ENCODE measurements at places on chromosomes 2 and 18.
A peak's percentile ranks its signal among the peaks of the same experiment; 100 is the strongest.

GRCh38 chr2:234251326-234252271 lies 201.1 kb downstream of the SPP2 start:
- peak; percentile 87 for DNase-seq

DNA sequence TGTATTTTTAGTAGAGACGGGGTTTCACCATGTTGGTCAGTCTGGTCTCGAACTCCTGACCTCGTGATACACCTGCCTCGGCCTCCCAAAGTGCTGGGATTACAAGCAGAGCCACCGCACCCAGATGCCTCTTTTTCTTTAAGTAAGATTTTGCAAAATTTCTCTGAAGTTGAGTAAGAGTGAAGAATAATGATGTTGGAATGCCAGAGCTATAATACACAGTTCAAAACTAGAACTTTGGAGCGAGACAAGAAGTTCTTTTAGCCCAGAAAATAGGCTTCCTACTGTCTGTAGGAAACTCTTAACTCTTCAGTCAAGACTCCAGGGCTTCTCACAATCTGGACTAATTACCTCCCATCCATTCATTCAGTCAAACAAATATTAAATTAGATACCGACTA lies 51.4 kb downstream of the MARCHF4 start:
- no peak for DNase-seq

DNA sequence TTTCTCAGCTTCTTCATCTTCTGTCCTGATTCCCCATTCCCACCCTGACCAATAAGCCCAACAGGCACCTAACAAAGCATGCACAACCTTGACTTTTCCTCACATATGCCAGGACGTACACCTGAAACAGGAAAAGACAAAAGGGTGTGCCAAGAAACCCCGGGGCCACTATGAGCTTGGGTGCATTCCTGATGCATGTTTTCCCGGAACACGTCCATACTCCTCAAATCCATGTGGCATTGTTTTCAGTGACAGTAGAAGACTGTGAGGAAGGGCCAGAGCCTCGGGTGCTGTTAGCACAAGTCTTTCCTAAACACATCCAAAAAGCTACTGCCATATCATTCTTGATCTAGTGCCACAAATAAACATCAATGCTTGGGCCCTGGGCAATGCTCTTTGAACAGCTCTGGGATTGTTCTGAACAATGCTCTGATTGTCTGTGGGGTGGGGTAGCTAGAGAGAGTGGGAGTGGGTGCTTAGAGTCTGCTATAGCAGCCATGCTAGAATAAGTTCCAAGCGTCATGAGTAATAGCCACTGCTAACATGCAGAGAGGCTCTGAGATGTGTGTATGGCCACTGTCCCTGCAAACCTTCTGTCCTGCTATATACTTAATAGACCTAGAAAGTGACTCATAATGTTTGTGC lies 181.7 kb upstream of the CRIM1 start:
- DNase-seq: no peak

DNA sequence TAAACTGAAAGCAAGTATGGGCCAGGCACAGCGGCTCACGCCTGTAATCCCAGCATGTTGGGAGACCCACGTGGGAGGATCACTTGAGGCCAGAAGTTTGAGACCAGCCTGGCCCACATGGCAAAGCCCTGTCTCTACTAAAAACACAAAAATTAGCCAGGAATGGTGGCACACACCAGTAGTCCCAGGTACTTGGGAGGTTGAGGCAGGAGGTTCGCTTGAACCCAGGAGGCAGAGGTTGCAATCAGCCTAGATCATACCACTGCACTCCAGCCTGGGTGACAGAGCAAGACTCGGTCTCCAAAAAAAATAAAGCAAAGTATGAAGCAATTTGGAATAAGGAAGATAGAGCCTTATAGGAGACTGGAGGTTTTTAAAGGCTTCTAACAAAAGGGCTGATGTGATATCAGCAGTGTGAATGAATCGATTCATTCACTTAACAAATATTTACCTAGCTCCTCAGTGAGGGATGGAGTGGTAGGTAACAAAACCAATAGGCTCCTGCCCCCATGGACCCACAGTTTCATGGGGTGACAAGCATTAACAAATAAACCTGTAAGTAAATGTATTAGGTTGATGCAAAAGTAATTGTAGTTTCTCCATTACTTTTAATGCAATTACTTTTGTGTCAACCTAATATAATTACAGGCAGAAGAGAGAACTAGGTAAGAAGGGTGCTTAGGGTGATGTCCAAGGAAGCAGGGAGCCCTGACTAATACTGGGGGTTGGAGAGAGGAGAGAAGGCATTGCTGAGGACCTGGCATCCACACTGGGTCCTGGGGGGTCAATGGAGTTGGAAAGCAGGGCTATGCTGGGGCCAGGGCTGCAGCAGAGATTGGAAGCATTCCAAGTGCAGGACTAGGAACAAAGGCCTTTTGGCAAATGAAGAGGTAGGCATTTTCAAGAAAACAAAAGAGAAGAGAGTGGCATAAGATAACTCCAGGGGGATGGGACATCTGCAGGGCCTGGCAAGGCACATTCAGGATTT lies 195.4 kb upstream of the ARL4C start:
- no peak for DNase-seq

- DNase-seq: no peak
Observed at GRCh38 chr2:235066895-235067294, 115.1 kb downstream of the SH3BP4 start.

GRCh38 chr2:6554466-6554865 lies 311.2 kb downstream of the CMPK2 start:
- DNase-seq: no peak

DNA sequence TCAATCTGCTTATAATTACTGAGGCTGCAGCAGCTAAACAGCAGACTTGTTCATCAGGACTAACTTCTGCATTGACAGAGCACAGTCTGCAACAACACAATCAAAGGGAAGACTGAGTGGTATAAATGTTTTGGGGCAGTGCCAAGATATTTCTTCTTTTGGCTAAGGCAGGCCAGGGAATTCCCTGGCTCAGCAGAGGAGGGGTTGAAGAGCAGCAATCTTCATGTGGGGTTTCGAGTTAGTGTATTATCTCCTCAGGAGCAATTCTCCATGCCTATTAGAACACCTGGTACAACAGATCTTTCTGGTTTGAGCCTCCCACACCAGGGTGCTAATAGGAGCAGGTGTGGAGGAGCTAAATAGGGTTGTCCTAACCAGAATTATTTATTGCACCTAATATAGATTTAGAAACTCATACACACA lies 103.0 kb upstream of the STK17B start:
- DNase-seq: peak; percentile 62

DNA sequence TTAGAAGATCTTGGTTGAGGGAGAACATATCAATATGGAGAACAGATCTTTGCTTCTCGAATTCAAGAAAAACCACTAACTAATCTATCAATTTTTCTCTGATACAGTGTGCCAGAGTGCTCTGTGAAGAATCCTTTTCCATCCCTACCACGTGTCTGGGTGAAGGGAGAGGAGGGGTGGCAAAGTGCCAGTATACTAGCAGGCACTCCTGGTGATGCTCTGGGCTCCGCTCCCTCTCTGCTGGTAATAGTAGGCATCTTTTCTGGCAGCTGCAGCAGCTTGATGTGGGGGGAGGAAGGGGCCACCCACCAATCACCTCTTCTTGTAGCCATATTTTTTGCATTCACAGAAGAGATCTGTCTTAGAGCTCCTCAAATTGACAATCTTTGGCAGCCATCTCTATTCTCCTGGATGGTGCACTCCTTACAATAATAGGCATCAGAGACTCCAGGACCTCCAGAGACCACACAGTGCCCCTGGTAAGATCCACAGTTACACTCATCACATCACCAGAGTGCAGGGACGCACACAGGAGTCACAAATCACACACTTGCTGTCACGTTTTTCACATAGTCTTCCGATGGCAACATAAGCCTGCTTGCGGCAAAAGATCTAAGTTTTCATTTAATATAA lies 15.7 kb downstream of the STK39 start:
- DNase-seq: no peak

- no peak for DNase-seq
Observed at GRCh38 chr18:22985250-22985649, 52.1 kb downstream of the RBBP8 start.

- DNase-seq: no peak
Observed at GRCh38 chr2:18907508-18907907, 318.1 kb upstream of the NT5C1B start.

DNA sequence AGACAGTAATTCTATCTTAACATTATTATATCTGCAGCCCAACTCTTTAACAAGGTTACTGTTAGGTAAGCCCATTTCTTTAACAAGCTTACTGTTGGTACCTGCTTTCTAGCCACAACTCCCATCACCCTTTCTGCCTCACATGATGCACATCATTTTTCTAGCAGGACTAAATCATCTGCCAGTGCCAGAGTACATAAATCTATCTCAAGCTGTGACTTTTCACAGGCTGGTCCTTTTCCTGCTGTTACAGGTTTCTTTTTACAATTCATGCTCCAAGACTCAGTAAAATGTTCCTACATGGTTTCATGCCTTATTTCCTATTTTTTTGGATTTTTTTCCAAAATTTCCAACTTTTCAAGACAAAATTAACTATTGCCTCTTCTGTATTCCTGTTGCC lies 30.4 kb upstream of the ZC3H15 start:
- no peak for DNase-seq

DNA sequence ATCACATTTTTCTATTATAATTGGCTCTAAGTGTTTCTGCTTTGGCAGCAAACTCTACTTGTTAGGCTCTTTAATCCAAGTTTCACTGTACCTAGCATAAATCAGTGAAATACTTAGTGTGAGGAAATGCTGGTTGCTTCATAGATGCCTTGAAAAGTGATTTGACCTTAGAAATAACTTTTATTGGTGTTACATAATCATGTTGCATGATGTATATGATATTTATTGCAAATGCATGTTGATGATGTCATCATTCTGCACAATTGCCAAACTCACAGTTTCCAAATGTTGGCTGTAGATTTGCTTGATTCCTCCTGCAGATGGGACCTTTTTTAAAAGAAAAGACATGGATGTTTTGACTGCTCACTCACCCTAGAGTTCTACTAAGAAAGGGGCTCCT lies 137.6 kb upstream of the BCL2L11 start:
- no peak for DNase-seq

- no peak for DNase-seq
Observed at GRCh38 chr18:13242797-13243196, 24.2 kb downstream of the LDLRAD4 start.

- DNase-seq: no peak
Observed at GRCh38 chr2:16043192-16043591, 102.8 kb downstream of the MYCN start.

GRCh38 chr2:51829477-51829876 lies 797.5 kb upstream of the NRXN1 start:
- no peak for DNase-seq

DNA sequence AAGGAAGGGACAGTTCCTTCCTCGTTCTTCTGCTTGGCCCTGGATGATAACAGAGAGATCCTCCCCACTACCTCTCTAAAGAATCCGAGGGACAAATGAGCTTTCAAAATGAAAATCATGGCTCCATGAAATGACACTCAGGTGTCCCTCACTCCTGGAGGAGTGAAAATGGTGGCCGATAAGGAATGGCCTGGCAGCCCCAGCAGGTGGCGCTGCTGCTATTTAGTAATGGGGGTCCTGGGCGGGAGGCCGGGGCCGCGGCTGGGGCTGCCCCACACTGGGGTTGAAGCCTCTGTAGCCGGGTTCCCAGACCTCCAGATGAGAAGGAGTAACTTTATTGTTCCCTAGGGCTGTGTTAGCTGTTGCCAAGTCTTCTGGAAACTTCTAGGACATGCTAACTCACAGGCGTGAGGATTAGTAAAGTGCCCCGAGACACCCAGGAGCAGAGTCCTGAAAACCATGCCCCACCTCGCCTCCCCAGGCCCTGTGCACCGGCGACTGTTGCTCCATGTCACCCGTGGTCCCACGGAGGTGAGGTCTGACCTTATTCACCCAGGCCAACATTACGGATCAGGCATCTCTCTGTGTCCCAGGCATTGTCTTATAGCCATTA lies 138.0 kb downstream of the CTIF start:
- peak; percentile 7 for DNase-seq

DNA sequence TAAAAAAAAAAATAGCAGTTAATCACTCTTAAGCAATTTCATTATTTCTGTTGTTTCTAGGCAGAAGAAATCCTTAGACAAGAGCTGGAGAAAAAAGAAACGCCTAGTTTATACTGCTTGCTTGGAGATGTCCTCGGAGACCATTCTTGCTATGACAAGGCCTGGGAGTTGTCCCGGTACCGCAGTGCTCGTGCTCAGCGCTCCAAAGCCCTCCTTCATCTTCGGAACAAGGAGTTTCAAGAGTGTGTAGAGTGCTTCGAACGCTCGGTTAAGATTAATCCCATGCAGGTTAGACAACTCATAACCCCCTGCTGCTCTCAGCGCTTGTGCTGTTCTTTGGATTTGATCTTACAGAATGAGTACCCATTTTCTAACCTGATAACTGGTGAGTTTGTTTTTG lies 130.4 kb downstream of the TTC27 start:
- no peak for DNase-seq

DNA sequence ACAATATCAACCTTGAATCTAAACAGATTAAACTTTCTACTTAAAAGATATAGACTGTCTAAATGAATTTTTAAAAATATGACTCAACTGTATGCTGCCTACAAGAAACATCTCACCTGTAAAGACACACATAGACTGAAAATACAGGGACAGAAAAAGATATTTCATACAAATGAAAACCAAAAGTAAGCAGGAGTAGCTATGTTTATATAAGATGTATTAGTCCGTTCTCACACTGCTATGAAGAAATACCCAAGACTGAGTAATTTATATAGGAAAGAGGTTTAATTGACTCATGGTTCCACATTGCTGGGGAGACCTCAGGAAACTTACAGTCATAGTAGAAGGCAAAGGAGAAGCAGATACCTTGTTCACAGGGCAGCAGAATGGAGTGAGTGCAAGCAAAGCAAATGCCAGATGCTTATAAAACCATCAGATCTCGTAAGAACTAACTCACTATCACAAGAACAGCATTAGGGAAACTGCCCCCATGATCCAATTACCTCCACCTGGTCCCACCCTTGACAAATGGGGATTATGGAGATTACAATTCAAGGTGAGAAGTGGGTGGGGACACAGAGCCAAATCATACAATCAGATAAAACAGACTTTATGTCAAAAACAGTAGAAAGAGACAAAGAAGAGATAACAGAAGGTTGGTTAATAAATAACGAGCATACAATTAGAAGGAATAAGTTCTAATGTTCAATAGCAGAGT lies 214.4 kb upstream of the SLC39A10 start:
- no peak for DNase-seq

DNA sequence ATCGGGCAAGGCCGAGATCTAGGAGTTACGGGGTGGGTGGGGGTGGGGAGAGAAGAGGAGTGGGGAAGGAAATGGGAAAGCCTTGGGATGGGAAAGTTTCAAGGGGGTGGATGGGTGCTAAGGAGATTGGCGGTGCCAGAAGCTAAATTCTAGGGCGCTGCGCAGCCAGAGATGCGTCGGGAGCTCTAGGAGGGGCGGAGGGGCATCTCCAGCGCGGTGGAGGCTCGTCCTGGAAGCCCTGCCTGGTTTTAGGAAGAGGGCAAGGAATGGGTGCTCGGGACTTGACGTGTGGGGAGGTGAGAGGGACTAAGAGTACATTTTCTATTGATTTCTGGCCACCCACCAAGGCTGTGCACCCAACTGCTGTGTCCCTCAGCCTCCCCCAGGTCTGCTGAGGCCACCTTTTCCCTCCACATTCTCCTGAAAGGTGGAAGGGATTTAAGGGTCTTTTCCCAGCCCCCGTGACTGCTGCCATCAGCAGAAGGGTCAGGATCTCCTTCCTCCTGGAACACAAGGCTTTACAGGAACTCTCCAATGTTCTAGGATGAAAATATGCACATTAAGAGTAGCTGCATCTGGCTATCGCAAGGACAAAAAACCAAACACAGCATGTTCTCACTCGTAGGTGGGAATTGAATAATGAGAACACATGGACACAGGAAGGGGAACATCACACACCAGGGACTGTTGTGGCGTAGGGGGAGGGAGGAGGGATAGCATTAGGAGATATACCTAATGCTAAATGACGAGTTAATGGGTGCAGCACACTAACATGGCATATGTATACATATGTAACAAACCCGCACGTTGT lies 1.4 kb downstream of the C2orf72 start:
- DNase-seq: no peak

Data from kidney glomerular epithelial cell (primary cell).